ENCODE measurements at places on chromosomes 7 and 10.

DNA sequence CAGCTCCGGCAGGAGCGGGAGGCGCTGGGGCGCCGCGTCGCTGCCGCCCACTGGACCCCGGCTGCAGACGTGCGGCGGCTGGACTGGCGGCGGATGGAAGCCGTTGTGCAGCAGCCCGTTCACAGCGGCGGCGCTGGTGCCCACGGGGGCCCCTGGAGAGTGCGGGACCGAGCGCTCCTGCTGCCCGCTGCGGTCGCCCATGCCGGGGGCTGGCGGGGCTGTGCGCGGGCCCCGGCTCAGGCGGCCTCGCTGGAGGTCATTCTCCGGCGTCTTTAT, 413 bp downstream of the PANK1 start:
- DNase-seq: no peak

DNA sequence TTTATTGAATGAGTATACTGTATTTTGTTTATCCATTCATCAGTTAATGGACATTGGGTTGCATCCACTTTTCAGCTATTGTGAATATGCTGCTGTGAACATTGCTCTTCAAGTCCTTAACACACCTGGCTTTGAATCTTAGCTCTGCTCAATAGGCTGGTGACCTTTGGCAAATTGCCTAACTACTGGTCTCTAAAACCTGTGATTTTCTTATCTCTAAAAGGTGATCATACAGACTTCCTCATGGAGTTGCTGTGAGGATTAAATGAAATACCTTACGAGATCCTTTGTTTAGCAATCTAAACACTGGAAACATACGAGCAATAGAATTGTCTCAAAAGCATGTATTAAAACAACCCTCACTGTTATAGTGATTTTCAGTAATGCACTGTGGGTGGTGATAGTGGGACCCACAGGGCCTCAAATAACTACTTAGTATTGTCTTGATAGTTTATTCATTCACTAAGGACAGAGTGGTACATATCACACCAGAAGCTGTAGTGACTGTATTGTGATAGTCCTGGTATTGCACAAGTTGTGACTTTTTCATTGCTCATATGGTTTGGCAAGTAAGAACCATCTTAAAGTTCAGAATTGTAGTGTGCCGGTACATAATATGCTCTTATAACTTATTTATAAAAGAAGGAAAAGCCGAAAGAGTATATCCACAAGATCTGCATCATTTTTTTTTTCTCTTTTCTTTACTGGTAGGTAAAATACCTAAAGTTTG, 257.6 kb downstream of the EXOC4 start:
- DNase-seq: no peak

DNA sequence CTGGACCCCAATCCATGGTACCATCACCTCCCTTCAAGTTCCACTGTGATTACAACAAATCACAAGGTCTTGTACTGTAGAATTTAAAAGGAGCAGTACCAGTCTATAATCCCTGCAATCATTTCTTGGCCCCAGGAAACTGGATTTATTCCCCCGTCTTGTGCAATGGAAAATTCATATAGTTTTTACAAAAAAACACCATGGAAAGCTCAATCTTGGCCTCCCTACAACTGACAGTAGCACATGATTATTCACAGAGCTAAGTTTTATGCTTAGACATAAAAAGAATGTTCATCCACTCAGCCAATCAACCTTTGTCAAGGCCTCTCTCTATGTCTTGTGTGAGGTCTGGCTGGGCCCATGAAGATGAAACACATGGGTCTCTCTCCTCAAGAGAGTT, 10.2 kb downstream of the DGKI start:
- DNase-seq: no peak

DNA sequence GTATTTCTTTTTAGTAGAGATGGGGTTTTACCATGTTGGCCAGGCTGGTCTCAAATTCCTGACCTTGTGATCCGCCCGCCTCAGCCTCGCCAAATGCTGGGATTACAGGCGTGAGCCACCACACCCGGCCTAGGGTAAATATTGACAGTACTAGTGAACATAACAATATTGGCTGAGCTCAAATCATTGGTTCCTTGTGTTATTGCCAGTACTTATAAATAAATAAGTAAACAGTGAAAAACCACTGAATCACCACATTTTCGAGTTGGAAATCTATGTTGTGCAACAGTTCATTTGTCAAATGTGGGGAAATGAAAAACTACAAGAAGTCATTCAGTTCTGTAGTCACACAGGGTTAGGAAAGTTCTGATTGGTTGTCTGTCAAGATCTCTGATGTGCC, 15.8 kb downstream of the RPP30 start:
- no peak for DNase-seq

GRCh38 chr10:72323771-72324191, 30.9 kb downstream of the DNAJB12 start:
- DNase-seq: no peak

GRCh38 chr10:74518061-74518460, 308.3 kb upstream of the KAT6B start:
- DNase-seq: no peak

DNA sequence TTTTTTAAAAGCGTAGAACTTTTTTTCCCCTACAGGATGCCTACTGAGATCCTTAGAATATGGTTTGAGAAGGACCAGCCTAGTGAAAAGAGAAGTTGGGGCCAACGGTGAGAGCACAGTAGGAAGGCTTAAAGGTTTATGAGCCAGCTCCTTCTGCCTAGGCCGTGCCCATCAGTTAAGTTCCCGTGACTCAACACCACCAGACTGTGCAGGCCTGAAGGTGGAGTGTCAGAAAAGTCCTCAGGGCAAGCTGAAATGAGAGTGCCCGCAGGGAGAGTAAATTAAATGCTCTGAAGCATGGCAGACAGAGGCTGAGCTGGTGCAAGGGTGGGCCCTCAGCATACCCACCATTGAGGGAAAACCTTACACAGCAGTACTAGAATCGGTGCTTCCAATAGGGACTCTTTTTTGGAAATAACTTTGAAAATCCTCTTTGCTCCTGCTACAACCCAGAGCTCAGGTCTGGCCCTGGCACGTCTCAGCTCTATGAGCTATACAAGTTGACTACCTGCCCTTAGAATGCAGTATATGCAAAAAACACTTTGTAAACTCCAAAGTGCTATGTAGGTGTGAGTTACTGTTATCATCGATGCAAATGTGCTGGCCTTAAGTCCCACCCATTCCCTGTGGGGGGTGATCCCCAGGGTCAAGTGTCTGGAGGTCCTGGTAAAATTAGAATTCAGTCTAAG, 15.2 kb upstream of the C10orf67 start:
- DNase-seq: no peak

GRCh38 chr7:137820677-137821420, 25.9 kb downstream of the DGKI start:
- no peak for DNase-seq

DNA sequence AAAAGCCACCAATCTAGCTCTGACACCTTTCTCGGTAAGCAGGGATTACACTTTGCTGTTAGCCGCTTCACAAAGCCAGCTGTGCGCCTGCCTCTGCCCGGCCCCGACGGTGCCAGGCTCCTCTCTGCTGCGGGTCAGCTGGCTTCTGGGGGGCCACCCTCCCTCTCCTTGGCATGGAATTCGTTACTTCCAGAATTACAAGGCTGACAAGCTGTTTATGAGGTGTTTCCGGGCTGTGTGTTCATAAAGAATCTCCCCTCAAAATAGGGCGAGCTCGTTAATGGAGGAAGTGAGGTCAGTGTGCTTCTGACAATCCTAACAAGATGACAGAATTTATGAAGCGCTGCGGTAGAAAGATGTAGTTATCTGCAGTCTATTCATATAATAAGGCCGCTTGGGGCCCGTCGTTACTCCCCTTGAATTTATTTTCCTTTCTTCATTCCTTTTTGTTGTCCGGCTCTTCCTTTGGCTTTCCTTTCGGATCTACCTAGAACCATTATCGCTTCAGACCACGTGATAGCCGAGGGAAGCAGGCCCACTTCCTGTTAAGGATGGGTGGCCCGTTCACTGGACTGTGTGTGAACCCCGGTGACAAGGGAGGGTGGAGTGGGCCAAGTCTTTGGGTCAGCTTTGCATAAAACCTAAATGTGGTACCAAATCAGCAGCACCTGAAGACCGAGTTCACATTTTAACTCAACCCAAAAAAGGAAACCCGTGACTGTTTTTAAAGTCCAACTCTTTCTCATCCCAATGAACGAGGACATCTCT, 273.0 kb upstream of the YAE1 start:
- no peak for DNase-seq

- peak; percentile 73 for DNase-seq
Measured at GRCh38 chr10:32367793-32368453, 21.0 kb upstream of the EPC1 start.

GRCh38 chr10:86857128-86857721, 100.2 kb downstream of the MMRN2 start:
- no peak for DNase-seq

- DNase-seq: no peak
Measured at GRCh38 chr10:22544325-22545068, 169.9 kb downstream of the PIP4K2A start.

DNA sequence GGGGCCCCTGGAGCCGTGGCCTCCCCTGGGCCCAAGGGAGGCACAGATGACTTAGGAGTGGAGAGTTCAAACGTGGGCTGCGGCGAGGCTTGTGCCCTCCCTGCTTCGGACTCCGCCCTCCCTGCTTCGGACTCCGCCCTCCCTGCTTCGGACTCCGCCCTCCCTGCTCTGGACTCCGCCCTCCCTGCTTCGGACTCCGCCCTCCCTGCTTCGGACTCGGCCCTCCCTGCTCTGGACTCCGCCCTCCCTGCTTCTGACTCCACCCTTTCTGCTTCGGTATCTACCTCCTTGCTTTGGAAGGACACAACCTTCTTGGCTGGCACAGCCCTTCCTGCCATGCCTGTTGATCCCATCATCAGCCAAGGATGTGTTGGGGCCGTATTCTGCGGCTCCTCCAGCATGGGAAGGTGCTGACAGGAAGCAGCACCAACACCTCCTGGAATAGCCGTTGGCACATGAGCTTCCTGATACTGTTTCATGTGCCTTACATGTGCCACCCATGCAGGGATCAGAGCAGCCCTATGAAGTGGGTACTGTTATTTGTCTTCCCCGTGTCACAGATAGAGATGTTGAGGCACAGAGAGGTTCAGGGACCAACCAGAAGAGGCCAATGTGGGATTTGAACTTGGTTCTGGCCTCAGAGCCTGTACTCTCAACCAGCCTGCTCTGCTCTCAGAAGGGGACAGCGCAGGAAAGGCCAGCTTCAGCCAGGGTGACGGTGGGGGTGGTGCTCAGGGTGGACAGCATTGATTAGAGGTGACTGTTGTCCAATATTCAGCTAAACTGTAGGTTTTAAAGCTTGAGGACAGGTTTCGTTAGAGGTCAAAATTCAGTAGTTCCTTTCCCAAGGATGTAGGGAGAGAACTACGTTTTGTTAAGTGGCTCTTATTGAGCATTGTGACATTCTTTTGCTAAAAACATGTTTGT, 114.5 kb downstream of the NKX6-2 start:
- no peak for DNase-seq

DNA sequence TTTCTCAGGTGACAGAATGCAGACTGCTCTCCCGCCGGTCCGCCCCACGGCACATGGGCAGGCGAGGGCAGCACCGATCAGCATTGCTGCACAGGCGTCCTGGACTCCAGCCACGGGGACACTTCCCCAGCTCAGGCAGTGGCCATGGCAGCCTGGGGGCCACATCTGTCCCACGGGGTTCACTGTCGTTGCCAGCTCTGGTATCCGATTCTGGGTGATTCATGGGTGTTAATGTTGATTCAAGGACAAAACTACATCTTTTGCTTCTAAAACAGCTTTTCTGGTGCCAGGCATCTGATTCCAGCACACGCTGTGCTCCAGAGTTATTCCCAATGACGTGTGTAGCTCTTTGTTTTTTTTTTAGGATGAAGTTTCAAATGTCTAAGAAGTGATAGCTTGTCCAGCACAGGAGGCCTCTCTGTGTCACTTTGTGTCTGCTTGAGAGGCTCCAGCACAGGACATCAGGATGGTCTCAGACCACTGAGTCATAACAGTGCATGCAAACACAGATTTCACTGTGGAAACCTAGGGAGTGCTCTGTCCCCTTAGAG, 218.0 kb downstream of the WDR37 start:
- no peak for DNase-seq

GRCh38 chr7:29231671-29232232, 37.2 kb downstream of the CHN2 start:
- DNase-seq: no peak

GRCh38 chr7:109967406-109967805, 1123.5 kb upstream of the LRRN3 start:
- DNase-seq: no peak

GRCh38 chr7:71155236-71155635, 23.3 kb downstream of the GALNT17 start:
- DNase-seq: no peak

GRCh38 chr10:86443069-86443468, 76.5 kb upstream of the GRID1 start:
- no peak for DNase-seq

GRCh38 chr7:6268023-6268900, 4.2 kb downstream of the CYTH3 start:
- no peak for DNase-seq
